M059J (cell line): ENCODE measurements at places on chromosomes 6 and 20.

- no peak for DNase-seq
Measured at GRCh38 chr6:89978749-89979145, 84.5 kb downstream of the GJA10 start.

GRCh38 chr20:52269321-52269720, 77.7 kb upstream of the ZFP64 start:
- DNase-seq, result no peak

DNA sequence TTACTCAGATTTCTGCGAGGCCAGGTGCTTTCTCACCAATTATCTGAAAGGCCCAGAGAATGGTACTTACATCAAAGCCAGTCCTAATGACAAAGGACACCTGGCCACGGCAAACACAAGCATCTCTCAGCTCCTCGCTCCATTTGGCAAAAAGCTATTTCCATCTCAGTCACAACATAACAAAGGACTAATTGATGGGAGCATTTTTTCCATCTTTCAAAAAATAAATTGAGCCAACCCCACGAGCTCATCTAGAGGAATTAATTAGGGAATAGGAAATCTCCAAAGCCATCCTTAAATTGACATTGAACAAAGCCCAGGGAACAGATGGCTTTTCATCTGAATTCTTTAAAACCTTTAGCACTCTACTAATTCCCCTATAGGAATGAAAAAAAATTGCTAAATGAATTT, 236.7 kb downstream of the HAO1 start:
- DNase-seq, result no peak

GRCh38 chr20:32435449-32436107, 77.4 kb downstream of the ASXL1 start:
- no peak for DNase-seq

DNA sequence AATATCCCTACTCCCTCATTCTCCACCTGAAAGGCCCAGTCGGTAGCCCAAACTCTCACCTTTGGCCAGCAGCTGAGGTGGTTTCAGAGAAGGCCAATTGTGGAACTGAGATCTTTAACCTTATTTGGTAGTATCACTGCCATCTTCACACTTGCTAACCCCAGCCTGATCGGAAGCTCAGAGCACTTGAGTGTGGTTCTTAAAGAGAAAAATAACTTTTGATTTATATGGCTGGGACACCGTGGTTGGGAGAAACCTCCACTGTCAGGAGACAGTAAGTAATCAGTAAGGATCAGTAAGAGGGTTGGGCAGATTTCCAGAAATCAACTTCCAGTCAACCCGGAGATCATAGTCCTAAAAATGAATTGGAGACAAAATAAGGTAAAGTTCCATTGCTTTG, 22.8 kb upstream of the PRSS16 start:
- DNase-seq, result no peak

DNA sequence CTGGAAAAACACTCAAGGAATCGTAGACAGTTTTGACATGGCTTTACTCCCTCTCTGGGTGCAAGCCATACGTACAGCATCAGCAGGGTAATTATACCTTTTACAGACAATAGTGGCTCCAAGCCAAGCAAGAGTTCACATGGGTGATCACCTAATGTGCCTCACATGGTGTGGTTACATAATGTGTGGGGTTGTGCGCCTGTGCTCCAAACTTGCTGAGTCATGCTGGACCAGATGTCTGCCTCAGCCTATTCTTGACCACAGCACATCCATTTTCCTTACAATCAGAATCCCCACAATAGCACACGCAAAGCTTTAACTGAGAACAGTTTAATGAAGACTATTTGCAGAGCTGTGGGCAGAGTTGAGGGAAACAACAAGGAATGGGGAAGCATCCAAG, 74.5 kb downstream of the ALDH8A1 start:
- DNase-seq, result peak; percentile 12
